ENCODE measurements at places on chromosomes 11 and 22. TPM values are rescaled to one million over a fixed set of nuclear protein-coding genes. Genes with fewer than 3 reads are reported as not detected.

DNA sequence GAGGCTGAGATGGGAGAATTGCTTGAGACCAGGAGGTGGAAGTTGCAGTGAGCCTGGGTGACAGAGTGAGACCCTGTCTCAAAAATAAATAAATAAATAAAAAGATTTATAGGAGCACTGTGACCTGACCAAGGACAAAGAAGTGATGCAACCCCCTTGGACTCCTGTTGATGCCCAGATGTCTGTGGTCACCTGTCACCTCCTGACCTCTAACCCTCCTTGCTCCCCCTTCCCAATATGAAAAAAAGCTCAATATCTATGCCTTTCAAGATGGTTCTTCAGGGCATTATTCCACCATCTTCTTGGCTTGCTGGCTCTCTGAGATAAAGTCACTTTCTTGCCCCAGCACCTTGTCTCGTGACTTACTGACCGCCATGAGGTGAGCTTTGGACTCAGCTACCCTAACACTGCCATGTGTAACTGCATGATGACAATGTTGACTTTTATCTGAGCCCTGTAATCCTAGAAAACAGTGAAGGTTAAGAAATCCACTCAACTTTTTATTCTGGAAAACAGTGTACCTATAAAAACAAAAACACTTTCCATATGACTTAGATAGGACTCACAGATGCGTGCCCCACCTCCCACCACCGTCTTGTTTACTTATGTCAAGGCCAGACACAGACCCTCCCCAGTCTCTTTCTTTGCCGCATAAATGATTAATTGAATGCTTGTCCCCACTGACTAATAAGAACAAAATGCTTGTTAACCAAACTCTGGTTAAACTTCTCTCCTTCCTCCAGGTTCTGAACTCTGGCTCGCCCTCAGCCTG is 360.5 kb downstream of the BUD13 start:
- no peak for DNase-seq

GRCh38 chr22:43346521-43346929 is 3.4 kb upstream of the SCUBE1 start:
- DNase-seq, result peak; percentile 80

DNA sequence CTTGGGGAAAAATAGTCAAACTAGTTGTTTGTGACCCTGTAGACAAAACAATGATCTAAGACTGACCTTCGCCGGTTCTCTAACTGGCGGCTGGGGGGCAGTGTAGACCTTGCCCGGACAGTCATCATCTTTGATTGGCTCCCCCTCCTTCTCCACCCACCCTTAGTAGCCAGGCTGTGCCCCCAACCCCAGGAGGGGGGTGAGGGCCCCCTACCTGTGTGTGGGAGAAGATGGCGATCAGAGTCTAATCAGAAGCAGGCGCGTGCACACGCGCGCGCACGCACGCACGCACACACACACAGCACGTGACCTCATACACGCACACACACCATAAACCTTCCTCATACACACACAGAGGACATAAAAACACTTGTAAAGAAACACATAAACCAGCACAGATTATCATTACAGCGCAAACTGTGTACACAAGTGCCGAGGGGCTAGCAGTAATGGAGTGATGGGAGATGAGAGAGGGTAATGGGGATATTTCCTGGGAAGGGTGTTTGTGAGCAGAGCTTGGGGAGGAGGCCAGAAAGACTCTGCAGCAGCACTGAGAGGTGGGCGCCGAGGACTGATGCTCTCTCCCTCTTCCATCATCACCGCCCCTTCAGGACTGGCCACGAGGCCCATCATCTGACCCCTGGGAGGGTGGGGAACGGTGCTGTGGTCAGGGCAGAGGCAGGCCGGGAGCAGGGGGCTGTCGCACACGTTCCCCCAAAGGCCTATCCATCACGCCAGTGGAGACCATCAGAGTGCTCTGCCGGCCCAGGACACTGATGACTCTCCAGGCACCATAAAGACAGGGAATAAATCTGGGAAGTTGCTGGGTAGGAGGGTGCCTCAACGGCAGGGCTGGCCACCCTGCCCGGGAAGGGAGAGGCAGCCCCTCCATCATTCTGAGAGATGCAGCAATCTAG is 12.2 kb downstream of the NECTIN1 start:
- no peak for DNase-seq

GRCh38 chr11:65599216-65599954 is 3.8 kb upstream of the KCNK7 start:
- DNase-seq, result peak; percentile 57

- no peak for DNase-seq
These were observed 26.0 kb upstream of the API5 start for GRCh38 chr11:43285826-43286225.

- no peak for DNase-seq
These were observed 117.5 kb downstream of the TRPC6 start for GRCh38 chr11:101466352-101466751.

DNA sequence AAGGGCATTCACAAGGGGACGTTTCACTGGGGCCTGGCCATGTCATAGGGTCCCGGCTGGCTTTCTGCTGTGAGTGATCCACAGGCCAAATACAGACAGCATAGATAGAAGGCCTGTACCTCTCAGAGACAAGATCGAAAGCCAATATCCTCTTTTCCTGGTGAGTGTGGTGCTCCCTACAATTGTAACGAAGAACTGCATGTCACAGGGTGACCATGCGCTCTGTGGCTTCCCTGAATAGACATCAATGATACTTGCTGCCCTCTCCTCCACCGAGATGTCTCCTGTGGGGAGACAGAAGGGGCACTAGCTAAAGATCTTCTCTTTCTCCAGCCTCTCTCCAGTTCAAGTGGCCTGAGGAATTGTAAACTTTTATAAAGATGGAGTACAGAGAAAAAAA is 226.1 kb upstream of the POU2AF2 start:
- DNase-seq, result no peak

GRCh38 chr11:92240916-92241315 is 16.3 kb downstream of the FAT3 start:
- no peak for DNase-seq

GRCh38 chr11:75406338-75406777 is 7.0 kb downstream of the RPS3 start:
- DNase-seq, result no peak

- no peak for DNase-seq
These were observed 375.6 kb upstream of the CCDC90B start for GRCh38 chr11:83661491-83662350.

GRCh38 chr11:72254299-72254993 is 10.5 kb upstream of the PHOX2A start:
- DNase-seq, result no peak

DNA sequence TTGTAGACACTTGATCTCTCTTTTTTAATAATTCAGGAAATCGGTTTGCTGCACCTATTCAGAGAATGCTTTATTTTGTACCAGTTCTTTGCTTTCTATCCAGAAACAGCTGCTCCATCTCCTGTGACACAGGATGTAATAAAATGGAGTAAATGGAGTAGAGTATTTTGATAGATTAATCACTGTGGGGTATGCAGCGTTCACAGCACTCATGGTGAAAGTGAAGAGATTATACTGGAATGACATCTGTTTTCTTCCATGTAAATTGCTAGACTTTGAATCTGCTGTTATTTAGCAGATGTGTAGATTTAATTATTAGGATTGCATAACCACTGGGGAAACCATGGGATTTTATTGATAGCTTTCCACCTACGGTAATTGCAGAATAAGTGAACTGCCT is 227.3 kb upstream of the ARHGAP42 start:
- no peak for DNase-seq

- DNase-seq, result no peak
These were observed 1.2 kb downstream of the C2CD2L start for GRCh38 chr11:119108146-119108856.

GRCh38 chr11:101444851-101445250 is 139.0 kb downstream of the TRPC6 start:
- DNase-seq, result no peak

GRCh38 chr11:2913019-2913431 is 16.2 kb downstream of the PHLDA2 start:
- DNase-seq, result no peak

DNA sequence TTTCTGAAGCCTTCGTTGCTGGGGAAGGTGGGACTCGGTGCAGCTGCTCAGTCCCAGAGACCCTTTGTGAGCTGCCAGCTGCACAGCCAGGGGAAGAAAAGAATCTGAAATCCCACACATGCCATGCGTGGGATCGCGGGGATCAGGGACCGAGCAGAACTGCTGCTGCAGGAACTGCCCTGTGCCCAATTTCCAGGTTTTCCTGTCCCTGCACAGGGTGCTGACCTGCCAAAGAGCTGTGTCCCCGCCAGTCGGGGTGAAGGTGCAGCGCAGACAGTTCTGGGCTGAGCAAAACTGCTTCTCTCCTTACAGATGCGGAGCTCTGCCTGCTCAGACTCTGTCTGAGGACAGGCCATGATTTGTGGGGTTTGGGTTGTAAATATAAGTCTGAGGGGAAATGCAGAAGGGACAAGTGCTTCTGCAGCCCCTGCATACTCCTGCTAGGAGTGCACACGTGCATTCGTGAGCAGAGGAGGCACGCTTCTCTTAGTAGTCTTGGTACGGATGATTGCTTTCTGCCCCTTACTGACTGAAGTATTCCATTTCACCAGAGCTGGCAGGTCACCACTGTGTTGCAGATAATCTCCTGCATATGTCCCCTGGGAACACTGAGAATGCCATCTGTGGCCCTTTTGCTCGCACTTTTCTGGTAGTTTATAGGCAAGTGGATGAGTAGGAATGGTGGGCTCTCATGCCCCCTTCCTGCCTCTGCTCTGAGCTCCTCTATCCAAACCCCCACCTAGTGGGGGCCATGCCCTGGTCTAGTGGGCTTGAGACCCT is 141.4 kb downstream of the PARVA start:
- no peak for DNase-seq

- DNase-seq, result no peak
These were observed 1.2 kb upstream of the CCDC117 start for GRCh38 chr22:28771195-28771791.

DNA sequence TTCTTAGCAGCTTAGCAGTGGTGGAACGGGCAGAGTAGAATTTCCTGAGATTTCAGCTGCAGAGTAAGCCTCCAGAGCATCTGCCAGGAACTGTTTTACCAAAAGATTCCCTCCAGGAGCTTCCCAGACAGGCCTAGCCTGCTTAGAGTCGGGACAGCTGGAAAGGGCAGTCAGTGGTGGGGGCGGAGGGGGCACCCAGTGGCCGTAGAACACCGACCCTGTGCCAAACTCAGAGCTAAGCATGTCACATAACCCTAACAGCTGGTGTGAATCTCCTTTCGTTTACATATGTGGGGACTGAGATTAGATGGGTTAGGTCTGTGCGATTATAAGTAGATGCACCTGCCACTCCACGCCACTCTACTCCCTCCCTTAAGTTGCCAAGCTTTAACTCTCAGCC is 80.0 kb upstream of the CRTAM start:
- DNase-seq, result no peak

GRCh38 chr11:27658535-27659236 is 41.6 kb downstream of the BDNF start:
- DNase-seq, result no peak

DNA sequence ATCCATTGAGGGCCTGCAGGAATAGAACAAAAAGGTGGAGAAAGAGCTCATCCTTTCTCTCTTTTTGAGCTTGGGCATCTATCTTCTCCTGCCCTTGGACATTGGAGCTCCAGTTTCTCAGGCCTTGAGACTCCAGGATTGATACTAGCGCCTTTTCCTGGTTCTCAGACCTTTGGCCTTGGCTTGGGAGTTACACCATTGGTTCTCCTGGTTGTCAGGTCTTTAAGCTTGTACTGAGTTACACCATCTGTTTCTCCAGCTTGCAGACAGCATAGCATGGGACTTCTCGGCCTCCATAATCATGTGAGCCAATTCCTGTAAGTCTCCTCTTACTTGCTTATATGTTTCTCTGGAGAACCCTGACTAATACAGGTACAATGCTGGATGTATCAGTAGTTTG is 72.6 kb downstream of the GRK3 start:
- no peak for DNase-seq

Gene CNIH2
- not detected for total RNA-seq

Gene CD248
- 10.5 TPM for total RNA-seq

Gene ABCG4
- 1.8 TPM for total RNA-seq

Gene P2RY6
- total RNA-seq, result 2.7 TPM

Gene CLDN5
- total RNA-seq, result 12.2 TPM

Gene FAM180B
- total RNA-seq, result not detected

Gene RFPL2
- total RNA-seq, result not detected

Gene FOXRED1
- total RNA-seq, result 30.0 TPM

Measured in right cardiac atrium (tissue), 5 donors.